Endothelial cell of coronary artery (primary cell): ENCODE measurements at places on chromosomes 11 and 22. TPM values are rescaled to one million over a fixed set of nuclear protein-coding genes. Genes with fewer than 3 reads are reported as not detected.

Gene OR5P2
- total RNA-seq: 0.09 TPM in 1 of 2 replicates, not detected in the other

Gene KCNK4
- not detected in 2 replicates for total RNA-seq

Gene OLFML1
- total RNA-seq: 0.09 TPM in 1 of 2 replicates, not detected in the other

Gene PRG2
- total RNA-seq: 0.27 TPM in 1 of 2 replicates, not detected in the other

Gene CD3G
- total RNA-seq: not detected in 2 replicates

Gene GNAZ
- 0.66 and 1.7 TPM in 2 replicates for total RNA-seq

Gene PTPRCAP
- total RNA-seq: 0.18 and 0.85 TPM in 2 replicates

Gene OR8H3
- total RNA-seq: not detected in 2 replicates

Gene CD3D
- not detected in 2 replicates for total RNA-seq

Gene LRRC51
- total RNA-seq: 2.7 and 3.3 TPM in 2 replicates

Gene APOL3
- 31.8 and 54.5 TPM in 2 replicates for total RNA-seq
